ENCODE measurements at places on chromosomes 5 and 9.

- no peak for DNase-seq
Measured at GRCh38 chr9:3676766-3677165, 151.0 kb upstream of the RFX3 start.

DNA sequence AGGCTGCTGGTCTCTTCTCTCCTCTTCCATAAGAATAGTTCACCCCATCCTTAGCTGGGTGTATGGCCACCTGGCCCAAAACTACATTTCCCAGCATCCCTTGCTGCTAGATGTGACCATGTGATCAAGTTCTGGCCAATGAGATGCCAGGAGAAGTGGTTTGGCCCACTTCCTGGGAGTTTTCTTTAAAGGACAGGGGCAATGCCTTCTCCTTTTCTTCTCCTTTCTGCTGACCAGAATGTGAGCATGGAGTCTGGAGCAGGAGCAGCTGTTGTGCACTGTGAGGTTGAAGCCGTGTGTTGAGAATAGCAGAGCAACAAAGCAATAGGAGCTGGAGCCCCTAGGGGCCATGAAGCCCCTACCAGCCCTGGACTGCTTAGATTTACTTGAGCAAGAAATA lies 36.8 kb downstream of the C9orf50 start:
- DNase-seq = peak; percentile 78

GRCh38 chr5:147539053-147539452 lies 29.2 kb upstream of the DPYSL3 start:
- no peak for DNase-seq

GRCh38 chr5:98540056-98540455 lies 233.4 kb upstream of the RGMB start:
- DNase-seq = no peak

DNA sequence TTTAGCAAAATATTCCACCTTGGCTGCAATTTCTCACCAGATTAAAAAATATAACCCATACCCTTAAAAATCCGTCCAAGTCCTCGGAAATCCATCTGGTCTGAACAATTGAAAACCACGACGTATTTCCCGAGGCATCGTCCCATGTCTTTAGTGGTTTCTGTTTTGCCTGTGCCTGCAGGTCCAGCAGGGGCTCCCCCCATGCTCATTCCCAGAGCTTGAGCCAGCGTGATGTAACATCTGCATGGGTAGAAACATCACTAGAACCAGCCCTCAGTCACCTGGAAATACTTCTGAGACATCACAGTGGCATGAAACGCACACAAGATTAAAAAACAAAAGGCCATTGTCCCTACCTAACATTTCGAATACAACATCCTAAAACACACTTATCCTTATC lies 114.0 kb downstream of the DNAH5 start:
- no peak for DNase-seq

DNA sequence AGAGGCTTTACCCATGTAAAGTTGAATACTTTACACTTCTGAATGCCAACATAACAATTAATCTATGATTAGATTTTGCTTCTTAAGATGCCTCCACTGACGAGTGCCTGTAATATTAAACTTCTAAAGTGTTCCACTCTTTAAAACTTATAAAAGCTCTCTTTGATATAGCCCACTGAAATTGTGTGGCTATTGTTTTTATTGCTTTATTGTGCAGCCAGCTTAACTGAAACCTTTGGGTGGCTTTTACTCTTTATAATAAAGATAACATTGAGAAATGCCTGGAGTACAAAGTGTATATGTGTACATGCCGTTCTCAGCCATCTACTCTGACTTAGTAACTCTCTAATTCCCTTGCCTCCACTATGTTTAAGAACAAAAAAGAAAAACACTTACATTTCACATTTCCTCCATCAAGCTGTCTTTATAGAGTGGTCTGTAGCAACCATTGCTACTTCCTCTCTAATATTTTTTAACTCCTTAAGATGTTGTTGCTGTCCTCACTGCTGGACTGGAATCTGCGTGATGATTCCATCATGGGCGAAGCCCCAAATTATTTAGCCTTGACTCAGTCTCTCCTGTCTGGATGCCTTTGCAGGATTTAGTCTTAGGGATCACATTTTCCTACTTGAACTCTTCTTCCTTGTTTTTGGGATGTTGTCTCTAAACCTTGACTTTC lies 9.1 kb downstream of the PIK3R1 start:
- no peak for DNase-seq

- DNase-seq = no peak
Measured at GRCh38 chr5:18394443-18394804, 760.2 kb downstream of the TAF11L14 start.

- DNase-seq = no peak
Measured at GRCh38 chr5:584216-584615, 27.9 kb upstream of the CEP72 start.

GRCh38 chr9:108021096-108021710 lies 531.6 kb upstream of the KLF4 start:
- DNase-seq = no peak

GRCh38 chr9:37287317-37287716 lies 135.2 kb upstream of the GRHPR start:
- DNase-seq = no peak

DNA sequence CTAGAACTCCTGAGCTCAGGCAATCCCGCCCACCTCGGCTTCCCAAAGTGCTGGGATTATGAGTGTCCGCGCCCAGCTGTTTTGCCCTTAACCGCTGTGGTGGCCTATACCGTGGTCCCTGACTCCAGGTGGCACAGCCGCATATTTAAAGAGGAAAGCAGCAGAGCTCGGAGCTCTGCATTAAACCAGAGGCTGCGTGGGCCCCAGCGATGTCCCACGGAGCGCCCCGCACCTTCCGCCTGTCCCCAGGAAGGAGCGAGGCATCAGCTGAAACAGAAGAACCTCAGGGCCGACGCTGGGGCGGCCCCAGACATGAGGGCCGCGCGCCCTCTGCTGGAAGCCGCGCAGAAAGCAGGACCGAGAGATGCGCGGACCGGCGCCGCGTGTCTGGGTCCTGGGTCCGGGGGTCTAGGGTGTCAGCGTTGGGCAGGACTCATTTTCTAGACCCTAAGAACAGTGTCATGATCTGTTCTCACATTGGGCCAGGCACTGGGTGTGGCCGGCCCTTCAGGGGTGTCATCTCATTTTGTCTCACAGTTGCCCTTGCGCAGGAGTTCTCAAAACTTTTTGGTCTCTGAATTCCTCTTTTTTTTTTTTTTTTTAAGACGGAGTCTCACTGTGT lies 37.7 kb downstream of the LAMC3 start:
- DNase-seq = no peak

- no peak for DNase-seq
Measured at GRCh38 chr9:132319421-132320110, 35.2 kb downstream of the SETX start.

GRCh38 chr9:104805441-104805840 lies 41.5 kb downstream of the NIPSNAP3B start:
- DNase-seq = no peak

DNA sequence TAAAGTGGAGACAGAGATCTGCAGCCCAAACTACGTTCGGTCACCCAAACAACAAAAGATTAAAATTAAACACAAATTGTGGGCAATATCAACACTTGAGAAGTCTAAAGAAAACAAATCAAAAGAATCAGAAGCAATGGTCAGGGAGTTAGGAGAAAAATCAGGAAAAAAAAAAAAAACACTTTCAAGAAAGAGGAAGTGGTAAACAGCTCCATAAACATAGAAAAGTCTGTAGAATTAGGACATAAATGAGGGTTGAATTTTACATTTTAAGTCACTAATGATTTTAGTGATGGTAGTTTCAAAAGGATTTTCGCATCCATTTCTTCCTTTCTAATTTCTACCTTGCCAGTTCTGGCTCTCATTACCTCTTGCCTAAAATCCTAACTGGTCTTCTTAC lies 10.1 kb downstream of the RNF145 start:
- no peak for DNase-seq

GRCh38 chr5:123206618-123207017 lies 117.6 kb downstream of the PRDM6 start:
- DNase-seq = no peak

DNA sequence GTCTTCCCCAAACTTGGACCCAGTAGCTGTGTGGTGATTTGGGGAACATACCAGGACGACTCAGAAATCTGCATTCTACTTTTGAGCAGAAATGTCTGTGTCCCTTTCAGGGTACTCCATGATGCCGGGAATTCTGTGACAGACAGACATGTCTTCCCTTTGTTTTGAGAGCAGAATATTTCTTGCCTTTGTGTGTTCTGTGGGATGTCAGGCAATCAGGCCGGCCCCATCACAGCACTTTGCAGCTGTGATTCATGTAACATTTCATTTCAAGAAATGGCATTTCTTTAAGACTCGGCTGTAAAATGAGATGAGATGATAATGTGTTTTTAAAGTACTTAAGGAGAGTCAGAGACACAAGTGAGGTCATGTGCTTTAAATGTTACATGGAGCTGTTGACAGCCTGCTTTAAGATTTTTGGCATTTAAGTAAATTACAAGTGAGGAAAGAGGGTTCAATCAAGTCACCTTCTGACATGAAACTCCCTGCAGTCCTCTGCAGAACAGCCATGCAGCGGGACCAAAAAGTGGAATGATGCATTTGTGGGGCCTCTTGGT lies 98.7 kb downstream of the SLC28A3 start:
- DNase-seq = no peak
